ENCODE measurements at places on chromosomes 6 and 20.

GRCh38 chr6:13677878-13678254, 33.8 kb downstream of the RANBP9 start:
- DNase-seq, result peak; percentile 46

DNA sequence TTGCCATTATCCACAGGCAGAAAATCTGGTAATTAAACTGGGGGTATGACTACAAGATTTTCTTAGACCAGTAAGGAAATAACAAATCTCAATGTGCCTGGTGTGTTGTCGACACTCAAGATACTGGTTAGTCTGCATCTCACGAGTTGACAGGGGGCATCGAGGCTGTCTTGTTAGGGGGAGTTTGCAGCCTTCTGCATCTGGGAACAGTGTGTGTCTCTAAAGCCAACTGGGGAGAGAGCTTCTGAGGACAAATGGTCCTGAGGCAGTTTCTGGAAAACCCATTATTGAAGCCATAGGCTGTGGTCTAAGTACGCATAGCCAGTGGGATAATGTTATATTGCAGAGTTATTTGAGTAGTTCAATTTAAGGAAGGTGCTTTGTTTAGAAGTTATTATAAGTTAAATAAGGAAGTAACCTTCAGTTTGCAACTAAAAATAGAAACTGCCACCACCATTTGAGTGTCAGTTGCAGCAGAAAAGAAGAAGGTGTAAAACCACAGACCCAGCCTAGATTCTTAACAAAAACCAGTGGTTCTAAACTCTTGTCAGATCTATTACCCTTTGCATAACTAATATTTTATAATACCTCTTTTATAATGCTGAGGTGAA, 15.4 kb upstream of the MAPK13 start:
- no peak for DNase-seq

- DNase-seq, result peak; percentile 33
Observed at GRCh38 chr6:7124636-7125035, 16.9 kb downstream of the RREB1 start.

GRCh38 chr6:45880159-45880558, 135.5 kb downstream of the CLIC5 start:
- peak; percentile 8 for DNase-seq

- DNase-seq, result peak; percentile 48
Observed at GRCh38 chr6:157528931-157529653, 148.1 kb downstream of the ZDHHC14 start.

DNA sequence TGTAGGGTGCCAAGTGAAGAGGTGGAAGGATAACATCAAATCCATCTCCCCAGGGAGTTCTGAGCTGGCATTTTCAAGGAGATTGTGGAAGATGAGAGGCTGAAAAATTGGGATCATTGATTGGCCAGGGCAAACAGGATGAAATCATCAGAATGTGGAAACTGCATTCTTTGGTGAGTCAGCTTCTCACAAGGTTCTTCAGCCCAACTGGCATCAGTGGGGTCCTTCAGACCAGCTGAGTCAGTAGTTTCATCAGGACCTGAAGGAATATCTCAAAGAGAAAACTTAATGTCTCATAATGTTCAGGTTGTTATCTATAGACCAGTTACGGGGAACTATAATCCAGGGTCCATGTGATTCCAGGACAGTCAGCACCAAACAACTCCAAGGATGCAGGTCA, 195.8 kb downstream of the HAO1 start:
- peak; percentile 94 for DNase-seq

GRCh38 chr20:11432407-11432806, 485.3 kb upstream of the BTBD3 start:
- DNase-seq, result peak; percentile 59

GRCh38 chr6:132669690-132670291, 10.8 kb upstream of the TAAR1 start:
- peak; percentile 73 for DNase-seq

DNA sequence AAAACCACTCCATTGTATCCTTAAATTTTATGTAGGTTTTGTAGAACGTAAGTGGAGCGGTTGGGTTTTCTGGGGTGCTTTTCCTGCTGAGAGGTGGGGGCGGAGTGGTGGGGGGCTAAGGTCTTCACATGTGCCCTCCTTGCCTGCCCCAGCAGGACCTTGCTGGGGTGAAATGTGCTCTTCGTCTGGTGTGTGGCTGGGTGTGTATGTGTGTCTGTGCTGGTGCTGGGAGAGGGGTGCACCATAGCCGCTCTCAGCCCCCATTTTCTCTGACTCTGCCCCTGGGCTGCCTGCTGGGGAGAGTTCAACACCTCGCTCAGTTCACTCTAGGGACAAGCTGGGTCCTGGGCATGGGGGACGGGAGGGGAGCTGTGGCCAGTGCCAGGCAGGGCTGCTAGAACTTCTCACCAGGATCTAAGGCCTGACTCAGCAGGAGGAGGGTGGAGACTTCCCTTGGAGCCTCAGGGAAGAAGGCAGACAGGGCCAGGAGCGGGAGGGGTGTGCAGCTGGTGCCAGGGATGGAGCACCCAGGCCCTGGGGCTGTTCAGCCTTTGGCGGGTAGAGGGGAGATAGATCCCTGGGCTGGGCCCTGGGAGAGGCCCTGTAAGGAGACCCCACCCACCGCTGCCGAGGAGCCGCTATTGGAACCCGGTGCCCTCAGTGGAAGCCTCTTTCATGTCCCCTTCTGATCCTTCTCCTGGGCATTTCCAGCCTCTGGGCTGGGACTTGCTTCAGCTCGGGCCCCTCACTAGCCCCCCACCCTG, 4.8 kb downstream of the SOX18 start:
- peak; percentile 73 for DNase-seq

DNA sequence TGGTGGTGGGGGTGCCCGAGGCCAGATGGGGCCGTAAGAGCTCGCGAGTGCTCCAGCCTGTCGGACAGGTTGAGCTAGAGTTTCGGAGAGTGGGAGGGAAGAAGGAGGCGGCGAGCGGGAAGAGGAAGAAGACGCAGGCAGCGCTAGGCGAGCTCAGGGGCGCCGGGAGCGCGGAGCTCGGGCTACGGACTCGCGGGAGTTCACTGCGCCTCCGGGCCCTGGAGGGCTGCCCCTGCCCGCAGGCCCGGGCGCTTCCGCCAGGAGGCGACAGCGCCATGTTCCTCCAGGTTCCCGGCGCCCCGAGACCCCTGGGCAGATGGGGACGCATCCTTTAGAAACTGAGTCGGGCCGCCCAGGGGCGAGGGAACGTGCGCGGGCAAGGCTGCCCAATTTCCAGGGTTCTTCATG, 984 bp downstream of the TFAP2C start:
- DNase-seq, result no peak

GRCh38 chr6:65979120-65979519, 272.1 kb upstream of the EYS start:
- no peak for DNase-seq

- DNase-seq, result no peak
Observed at GRCh38 chr6:150575836-150576235, 23.8 kb upstream of the PLEKHG1 start.

DNA sequence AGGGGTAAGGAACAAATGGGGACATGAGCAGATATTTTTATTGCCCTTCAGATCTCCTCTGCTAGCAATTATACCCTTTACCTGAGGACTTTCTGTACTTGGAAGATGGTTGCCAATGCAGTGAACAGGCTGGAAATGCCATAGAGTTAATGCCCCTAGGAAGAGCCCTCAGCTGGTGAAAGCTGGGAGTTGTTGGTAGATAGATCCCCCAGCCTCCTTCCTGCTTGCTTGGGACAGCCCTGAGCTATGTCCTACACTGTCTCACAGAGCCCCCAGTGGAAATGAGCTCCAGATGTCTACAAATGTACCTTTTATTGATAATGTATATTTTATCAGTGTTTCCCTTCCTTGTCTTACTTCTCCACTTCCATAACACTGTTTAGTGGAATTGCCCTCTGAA, 87.6 kb upstream of the PAK5 start:
- DNase-seq, result no peak

DNA sequence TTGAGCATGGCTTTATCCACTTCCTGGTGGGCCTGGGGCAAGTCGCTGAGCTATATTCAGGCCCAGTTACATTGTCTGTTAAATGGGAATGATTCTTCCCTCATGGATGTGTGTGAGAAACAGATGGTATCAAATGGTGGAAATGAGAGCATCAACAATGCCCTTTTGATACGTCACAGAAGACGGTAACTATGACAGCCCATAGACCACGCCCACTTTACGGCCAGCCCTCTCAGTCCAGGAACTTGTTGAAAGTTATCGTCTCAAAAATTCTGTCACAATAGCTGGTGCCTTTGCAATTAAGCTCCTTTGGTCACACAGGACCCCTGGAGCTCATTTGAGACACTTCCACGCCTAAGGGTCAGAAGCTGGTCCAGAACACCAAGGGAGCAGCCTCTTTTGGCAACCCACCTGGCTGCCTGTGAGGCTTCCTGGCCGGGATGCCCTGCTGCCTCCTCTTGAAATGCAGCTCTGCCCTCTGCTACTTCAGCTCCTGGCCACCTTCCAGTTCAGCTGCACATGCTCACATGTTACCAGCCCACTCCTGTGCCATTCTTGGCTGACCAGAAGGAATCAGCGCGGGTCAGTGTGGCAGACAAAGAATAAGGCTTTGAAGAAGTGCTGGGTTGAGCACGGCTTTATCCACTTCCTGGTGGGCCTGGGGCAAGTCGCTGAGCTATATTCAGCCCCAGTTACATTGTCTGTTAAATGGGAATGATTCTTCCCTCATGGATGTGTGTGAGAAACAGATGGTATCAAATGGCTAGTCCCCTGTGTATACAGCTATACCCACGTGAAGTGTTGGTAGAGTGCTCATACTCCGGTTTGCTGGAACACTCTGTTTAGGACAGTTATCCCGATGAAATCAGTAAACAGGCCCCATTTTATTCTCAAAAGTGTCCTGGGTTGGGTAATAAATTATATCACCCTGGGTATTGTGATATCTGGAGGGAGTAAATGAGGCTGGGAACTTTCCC, 199.2 kb upstream of the SUPT3H start:
- no peak for DNase-seq

DNA sequence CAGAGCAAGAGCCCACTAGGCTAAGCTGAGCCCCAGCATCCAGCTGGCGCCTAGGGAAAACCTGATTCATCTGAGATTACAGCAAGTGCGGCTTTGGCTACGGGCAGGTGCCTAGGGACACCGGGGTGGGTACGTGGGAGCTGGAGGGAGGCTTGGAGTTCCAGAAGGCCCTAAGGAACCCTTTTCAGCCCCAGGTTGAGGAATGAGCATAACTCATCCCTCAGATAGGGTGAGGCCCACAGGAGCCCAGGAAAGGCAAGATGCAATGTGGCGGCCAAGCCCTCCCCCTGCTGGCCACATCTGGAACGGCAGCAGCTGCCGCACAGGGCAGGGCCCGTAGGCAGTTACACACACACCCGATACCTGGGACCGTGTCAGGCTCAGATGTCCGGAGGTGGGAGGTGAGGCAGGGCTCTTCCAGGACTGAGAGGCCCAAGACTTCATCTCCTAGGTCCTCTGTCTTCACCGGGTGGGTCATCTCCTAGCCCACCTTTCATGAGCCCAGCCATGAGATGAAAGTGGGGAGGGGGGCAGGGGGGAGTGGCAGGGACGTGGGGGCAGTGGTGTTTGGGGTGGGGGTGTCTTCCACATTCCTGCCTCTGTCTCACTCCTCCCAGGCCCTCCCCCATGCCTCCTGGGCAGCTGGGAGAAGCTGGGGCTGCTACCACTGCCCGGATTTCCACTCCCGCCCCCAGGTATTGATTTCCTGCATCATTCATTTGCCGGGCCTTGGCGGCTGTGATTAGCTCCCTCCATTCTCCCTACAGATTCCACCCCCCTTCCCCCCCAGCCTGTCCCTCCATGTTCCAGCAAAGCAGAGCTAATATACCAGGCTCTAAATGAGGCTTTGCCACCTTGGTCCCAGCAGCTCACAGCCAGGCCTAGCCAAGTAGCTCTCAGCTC, 5.5 kb downstream of the MDGA1 start:
- DNase-seq, result peak; percentile 69

GRCh38 chr6:76774781-76775384, 688.4 kb downstream of the HTR1B start:
- peak; percentile 67 for DNase-seq

- peak; percentile 21 for DNase-seq
Observed at GRCh38 chr6:142551274-142551811, 249.5 kb downstream of the ADGRG6 start.

DNA sequence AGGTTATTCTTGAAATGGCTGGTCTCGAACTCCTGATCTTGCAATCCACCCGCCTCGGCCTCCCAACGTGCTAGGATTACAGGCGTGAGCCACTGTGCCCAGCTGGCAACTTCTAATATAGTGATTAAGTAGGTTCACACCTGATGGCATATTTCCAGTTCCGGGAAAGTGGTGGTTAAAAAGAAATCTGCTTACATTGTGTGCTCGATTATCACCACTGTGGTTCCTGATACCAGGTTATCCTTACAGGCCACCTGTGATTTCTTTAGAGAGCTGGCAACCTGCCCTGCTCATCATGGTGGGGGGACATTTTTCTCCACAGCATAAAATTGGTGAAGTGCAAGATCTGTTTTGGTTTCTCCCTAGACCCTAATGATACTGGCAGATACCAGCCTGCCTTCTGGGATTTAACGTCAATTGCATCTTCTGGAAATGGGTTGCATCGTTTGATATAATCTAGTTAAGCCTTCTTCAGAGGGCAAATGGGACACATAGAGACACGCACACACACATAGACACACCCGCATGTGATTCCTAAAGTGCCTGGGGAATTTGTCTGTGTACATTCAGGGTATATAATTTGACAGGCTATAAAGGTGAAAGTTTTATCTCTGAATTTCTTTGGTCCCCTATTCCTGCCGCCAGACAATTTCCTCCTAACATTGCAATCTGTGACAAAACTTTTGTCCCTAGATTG, 49.7 kb upstream of the CITED2 start:
- DNase-seq, result no peak

GRCh38 chr6:166721576-166721975, 94.5 kb upstream of the RPS6KA2 start:
- no peak for DNase-seq

GRCh38 chr20:23774081-23774480, 23.3 kb upstream of the CST1 start:
- DNase-seq, result no peak

DNA sequence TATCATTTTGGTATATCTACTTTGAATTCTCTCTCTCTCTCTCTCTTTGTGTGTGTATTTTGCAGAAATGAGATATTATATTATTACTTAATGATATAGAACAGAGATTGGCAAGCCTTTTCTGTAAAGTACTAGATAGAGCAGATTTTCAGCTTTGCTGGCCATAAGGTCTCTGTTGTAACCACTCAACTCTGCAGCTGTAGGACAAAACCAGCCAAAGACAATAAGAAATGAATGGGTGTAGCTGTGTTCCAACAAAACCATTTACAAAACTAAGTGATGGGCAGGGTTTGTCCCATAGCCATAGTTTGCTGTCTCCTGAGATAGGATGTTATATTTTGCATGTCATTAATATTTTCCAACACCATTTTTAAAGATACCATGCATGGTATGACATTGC, 91.2 kb upstream of the TSHZ2 start:
- no peak for DNase-seq

All from cardiac fibroblast (primary cell).